ENCODE measurements at places on chromosomes 11 and 22.

- no peak for DNase-seq
Measured at GRCh38 chr11:45684440-45684839, 19.0 kb upstream of the CHST1 start.

DNA sequence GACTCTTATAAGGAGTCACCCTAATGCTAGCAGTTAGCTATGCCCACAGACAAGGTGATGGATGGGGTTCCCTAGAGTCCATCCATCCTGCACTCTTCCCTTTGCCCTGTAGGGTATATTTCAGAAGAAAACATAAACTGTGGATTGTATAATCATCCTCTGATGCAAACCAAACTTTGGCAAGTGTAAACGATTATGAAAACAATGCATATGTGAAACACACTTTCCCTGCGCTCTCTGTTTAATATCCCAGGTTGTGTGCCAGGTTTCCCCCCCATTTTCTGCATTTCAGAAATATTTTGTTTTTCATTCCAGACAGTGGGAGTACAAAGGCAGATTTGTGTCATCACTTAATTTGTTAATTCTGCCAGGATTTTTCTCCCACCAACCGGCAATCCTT lies 110.0 kb downstream of the LDLRAD3 start:
- DNase-seq = no peak

GRCh38 chr11:35247863-35248262 lies 108.9 kb downstream of the CD44 start:
- no peak for DNase-seq

GRCh38 chr11:128619540-128620308 lies 32.4 kb upstream of the ETS1 start:
- DNase-seq = no peak

DNA sequence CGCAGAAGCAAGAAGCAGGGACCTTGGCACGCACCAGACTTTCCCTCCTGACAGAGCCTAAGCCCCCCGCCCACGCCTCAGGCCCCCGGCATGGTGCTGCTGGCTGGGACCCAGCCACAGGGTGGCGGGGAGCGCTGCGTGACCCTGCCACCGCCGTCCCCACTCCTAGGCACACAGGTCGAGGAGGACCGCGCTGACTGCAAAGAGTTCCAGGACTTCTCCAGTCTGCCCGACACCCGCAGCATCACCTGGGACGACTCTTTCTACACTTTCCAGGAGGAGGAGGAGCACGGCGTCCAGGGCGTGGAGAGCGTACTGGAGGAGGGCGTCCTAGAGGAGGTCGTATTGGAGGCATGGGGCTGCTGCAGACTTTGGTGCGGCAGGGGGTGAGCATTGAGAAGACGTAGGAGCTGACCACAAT lies 103.7 kb downstream of the TRIM51G start:
- DNase-seq = no peak

- DNase-seq = no peak
Measured at GRCh38 chr11:84224042-84224441, 937.9 kb upstream of the CCDC90B start.

DNA sequence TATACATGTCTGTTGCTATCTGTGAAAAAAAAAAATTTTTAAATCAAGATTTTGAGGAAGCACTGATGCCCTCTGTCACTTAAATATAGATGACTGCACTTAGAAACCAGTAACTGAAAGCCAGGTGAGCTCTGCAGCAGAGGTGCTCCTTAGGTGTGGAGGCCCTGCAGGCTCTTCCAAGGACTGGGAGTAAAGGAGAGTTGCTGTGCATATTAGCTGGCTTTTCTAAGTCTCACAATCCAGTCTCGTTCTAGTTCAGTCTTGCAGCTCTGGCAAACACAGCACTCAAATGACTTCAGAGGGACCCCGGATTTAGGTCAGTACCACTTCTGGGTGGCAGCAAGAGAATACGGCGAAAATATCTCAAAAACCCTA lies 61.0 kb downstream of the LARGE2 start:
- no peak for DNase-seq

GRCh38 chr11:1565904-1566247 lies 6.2 kb downstream of the DUSP8 start:
- no peak for DNase-seq

All from epithelial cell of prostate (primary cell).